ENCODE measurements at places on chromosomes 16 and 17.

GRCh38 chr16:52418201-52418600, 128.7 kb downstream of the TOX3 start:
- DNase-seq, result no peak

- DNase-seq, result no peak
These were observed 7.7 kb upstream of the C16orf78 start for GRCh38 chr16:49365711-49366509.

DNA sequence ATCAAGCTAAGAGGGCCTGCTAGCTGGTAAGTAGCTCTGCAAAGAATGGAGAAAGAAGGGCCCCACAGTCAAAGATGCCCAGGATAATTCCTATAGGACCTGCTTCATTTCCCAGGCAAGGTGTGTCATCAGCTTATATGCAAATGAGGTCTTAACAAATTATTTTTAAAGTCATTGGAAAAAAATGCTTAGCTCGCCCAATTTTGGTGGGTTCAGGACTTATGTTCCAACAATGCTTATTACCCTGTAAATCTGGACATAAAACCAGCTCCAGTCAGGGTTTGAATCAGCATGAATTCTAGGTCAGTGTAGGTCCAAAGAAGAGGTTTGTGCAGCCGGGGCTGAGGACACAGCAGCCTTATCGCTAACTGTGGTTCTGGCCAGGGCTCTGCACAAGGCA, 25.4 kb downstream of the ACLY start:
- DNase-seq, result no peak

DNA sequence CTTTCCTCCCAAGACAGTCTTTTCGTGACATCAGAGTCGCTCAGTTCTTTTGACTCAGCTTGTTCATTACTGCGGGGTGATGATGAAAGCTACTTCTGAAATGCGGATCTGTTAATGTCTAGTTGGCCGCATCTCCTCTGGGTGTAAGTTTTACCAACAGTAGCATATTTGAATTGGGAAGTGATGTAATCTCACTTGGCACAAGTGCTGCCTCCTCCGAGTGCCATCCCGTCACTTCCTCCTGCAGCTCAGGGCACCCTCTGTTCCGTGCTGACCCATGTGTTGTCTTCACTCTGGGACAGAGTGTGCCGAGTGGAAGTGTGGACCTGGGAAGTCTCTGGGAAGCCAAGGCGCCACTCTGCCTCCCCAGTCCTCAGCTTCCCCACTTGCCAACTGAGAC, 8.9 kb downstream of the ADAD2 start:
- no peak for DNase-seq

DNA sequence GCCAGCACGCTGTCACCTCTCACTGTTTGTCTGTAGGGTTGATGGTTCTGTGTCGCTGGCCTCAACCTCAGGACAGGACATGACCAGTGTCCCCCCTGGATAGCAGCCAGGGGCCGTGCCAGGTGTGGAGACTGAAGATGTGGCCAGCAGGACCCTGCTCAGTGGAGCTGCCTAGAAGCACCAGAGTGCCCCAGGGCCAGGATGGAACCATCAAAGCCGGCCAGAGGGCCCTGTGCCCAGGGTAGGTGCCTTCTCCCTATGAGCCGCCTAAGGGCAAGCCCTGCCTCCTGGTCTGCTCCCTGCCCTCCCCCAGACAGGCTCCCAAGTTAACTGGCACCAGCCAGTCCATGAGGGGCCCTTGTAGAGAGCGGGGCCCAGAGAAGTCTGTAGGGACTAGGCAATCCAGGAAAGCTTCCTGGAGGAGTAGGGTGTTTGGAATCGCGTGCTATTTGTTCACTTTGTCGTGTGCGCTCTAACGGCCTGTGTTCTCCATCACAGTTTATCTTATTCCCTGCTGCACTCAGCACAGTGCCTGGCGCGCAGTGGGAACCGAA, 546 bp upstream of the NDUFB10 start:
- DNase-seq, result no peak

- DNase-seq, result no peak
These were observed 10.0 kb upstream of the CYTH1 start for GRCh38 chr17:78791840-78792709.

DNA sequence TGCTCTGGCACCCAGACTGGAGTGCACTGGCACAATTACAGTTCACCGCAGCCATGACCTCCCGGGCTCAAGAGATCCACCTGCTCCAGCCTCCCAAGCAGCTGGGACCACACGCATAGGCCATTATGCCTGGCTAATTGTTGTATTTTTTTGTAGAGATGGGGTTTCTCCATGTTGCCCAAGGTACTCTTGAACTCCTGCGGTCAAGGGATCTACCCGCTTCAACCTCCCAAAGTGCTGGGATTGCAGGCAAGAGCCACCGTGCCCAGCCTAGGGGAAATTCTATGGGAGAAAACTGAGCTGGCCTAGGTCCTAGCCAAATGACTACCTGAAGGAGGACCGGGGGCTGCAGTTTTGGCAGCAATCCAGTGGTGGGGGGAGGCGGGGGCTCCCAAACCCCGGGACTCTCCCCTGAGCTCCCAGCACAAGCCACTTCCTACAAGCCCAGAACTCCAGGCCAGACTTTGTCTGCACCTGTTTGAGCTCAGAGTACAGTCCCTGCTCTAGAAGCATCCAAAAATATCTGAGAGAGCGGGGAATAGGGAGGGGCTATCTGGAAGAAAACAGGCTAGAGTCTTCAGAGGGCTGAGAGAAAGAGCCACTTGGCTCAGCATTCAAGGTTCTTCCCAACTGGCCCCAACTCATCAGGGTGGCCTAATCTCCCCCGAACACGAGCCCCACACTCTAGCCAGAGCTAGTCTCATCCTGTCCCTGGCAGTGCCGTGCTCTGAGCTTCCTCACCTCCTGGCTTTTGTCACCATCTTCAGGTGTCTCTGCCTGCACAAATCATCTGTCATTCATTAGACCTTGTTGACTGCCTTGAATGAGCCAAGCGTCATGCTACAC, 9.1 kb downstream of the SRL start:
- no peak for DNase-seq

All from fibroblast of pulmonary artery (primary cell).